ENCODE measurements at places on chromosomes 12 and 14.

DNA sequence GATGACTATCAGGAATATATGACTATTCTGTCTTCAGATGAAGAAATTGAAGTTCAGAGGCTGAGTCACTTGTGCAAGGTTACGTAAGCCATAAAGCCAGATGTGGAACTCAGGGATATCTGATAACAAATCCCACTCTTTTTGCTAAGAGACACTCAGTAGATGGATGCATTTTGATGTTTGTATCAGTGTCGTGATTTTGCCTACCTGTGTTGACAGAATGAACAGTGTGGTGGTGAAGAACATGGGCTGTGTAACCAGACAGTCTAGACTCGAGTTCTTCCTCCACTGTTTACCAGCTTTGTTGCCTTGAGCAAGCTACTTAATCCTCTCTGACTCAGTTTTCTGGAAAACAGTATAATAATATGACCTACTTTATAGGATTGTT lies 93.9 kb downstream of the DAAM1 start:
- no peak for DNase-seq

GRCh38 chr14:37172024-37172869 lies at the start of gene SLC25A21:
TSS of gene SLC25A21 (minus strand) at chr14:37172606.
- no peak for DNase-seq

- DNase-seq = no peak
Measured at GRCh38 chr14:82398256-82398655, 864.6 kb upstream of the SEL1L start.

GRCh38 chr14:50954811-50955372 lies 10.6 kb upstream of the PYGL start:
- DNase-seq = no peak

GRCh38 chr14:44428231-44428945 lies 78.7 kb downstream of the FSCB start:
- no peak for DNase-seq

DNA sequence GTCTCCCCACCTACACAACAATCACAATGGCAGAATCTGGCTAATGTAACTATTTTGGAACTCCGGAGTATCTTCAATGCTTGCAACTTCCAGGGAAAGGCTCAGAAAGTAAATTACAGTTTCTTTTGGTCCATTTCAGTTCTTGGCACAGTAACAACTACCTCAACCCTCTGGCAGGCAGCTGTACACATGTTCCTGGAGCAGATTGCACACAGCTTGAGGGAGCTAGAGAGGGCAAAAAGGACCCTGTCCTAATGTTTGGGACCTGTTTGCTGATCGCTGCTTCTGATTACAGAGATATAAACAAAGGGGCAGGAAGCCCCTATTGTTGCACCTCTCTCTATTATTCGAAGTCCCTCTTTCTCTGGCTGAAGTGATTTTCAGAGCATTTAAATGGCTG lies 35.2 kb upstream of the SLC38A1 start:
- DNase-seq = no peak

Data from stimulated activated CD8-positive, alpha-beta memory T cell treated with anti-CD3 and anti-CD28 coated beads, Interleukin-2, amount 100 ng/mL, for 48 hours (primary cell).